Fibroblast of villous mesenchyme (primary cell): ENCODE measurements at places on chromosomes 13 and 19.
A peak's percentile ranks its signal among the peaks of the same experiment; 100 is the strongest.

- DNase-seq: no peak
Measured at GRCh38 chr13:106423530-106423929, 111.9 kb downstream of the EFNB2 start.

GRCh38 chr13:67008075-67008668 is 222.0 kb downstream of the PCDH9 start:
- no peak for DNase-seq

- DNase-seq: no peak
Measured at GRCh38 chr19:23440791-23441190, 45.5 kb upstream of the ZNF91 start.

GRCh38 chr13:29428310-29429181 is 166.9 kb downstream of the SLC7A1 start:
- peak; percentile 17 for DNase-seq

- DNase-seq: peak; percentile 1
Measured at GRCh38 chr13:108755083-108755482, 125.7 kb downstream of the MYO16 start.
